A673 (cell line): ENCODE measurements at places on chromosomes 5 and 9.

DNA sequence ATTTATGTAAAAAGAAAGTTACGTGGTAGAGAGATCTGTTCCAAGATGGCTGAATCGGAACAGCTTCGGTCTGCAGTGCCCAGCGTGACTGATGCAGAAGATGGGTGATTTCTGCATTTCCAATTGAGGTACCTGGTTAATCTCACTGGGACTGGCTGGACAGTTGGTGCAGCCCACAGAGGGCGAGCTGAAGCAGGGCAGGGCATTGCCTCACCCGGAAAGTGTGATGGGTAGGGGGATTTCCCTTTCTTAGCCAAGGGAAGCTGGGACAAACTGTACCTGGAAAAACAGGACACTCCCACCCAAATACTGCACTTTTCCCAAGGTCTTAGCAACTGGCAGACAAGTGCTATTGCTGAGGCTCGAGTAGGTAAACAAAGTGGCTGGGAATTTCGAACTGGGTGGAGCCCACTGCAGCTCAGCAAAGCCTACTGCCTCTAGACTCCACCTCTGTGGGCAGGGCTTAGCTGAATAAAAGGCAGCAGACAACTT is 13.1 kb upstream of the HSD17B4 start:
- no peak for DNase-seq

GRCh38 chr5:109987970-109988369 is 298.2 kb downstream of the MAN2A1 start:
- no peak for DNase-seq

DNA sequence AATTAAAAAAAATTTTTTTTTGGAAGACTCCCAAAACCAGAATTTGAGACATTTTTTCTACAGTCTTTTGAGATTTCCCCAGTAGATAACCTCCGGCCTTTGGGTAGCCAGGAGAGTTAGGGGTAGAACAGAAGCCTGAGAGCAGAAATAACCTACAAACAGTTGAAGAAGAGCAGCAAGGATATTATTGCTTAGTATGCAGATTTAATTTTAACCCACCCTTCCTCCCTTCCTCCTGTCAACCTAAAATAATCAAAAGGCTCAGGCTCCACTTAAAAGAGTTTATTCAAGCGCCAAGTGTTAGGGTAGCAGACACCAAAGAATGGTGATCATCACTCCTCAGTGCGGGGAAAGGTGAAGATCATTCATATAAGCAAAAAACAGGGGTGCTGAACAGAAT is 17.4 kb upstream of the FAM120A start:
- DNase-seq, result no peak

- no peak for DNase-seq
These were observed 945.8 kb upstream of the DMAC1 start for GRCh38 chr9:8745347-8745746.

DNA sequence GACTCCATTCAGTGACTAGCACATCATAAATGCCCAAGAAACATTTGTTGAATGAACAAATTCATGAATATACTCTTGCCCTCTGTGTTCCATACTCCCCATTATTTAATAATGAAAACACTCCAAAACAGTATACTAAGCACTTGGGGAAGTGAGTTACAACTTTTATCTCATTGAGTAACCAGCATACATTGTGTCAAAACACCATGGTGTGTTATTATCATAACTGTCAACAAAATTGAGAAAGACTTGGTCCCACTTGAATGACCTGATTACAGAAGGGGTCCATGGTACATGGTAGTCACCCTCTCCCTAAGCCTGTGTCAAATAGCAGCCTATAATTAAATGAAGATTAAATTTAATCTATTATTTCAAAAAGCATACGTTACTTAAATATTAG is 16.2 kb downstream of the ANKH start:
- DNase-seq, result no peak
